NCI-H446 treated with DMSO at 0.1 percent for 48 hours (cell line): ENCODE measurements at places on chromosomes 2 and 18.

- no peak for DNase-seq
These were observed 18.3 kb downstream of the CLHC1 start for GRCh38 chr2:55213822-55214221.

DNA sequence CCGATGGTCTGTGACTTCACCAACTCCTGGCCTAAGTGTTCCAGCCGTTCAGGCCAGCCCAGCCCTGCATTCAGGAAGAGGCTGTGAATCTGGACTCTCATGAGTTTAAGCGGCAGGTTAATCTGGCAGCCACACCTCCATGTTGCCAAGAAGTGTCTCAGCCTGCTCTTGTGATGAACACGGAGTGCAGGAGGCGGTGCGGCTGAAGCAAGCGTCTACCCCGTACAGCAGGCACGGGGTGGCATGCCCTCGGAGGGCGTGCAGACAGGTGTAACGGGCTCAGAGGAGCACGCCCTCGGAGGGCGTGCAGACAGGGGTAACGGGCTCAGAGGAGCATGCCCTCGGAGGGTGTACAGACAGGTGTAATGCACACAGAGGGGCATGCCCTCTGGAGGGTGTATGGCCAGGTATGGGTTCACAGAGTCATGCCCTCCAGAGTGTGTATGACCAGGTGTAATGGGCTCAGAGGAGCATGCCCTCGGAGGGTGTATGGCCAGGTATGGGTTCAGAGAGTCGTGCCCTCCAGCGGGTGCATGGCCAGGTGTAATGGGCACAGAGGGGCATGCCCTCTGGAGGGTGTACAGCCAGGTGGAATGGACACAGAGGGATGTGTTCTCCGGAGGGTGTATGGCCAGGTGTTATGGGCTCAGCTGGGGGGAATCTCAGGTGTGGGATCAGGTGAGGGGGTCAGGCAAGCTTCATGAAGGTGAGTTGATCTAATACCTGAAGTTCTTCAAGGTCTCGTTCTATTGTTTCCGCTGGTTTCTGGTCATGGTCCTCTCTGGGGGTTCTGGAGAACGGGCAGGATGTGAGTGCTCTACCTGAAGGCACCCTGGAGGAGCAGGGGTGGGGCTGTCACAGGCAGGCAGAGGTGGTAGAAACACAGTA lies 22.6 kb downstream of the CROCC2 start:
- DNase-seq, result no peak

DNA sequence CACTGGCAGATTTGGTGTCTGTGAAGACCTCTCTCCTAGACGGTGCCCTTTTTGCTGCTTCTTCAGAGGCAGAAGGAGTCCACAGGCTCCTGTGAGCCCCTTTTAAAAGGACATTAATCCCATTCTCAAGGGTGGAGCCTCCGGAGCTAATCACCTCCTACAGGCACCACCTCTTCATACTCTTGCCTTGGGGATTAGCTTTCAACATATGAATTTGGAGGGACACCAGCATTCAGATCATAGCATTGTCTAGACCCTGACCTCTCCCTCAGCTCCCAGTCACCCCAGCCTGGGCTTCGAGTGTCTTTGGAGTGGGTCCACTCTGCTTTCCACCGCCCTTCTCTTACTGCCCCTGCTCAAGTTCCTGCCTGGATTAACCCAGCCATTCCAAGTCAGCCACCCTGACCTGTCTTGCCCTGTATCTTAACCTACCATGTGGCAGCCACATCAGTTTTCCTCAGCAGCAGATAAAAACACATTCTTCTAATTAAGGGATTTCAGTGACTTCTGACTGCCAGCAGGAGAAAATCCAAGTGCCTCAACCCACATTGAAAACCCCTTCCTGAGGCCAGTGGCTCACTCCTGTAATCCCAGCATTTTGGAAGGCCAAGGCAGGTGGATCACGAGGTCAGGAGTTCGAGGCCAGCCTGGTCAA lies 6.1 kb upstream of the NCL start:
- no peak for DNase-seq

DNA sequence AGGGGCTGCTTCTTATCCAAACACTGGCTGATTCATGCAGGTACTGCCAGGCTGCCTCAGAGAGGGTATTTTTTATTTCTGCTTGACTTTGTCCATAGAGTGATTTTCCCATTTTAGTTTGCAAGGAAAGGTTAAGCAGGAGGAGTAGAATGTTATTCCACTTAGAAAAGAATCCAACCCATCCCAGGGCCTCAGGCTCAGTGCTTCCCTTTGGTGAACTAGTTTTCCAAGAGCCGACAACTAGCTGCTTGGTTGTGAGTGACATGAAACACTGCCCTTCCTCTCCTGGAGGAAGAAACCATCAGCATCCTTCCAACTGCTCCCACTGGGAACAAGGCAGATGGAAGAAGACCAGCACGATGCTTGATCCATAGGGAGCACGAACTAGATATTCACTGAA lies 58.5 kb downstream of the BCL2 start:
- no peak for DNase-seq

GRCh38 chr2:200347301-200347700 lies 40.8 kb downstream of the SPATS2L start:
- DNase-seq, result no peak

DNA sequence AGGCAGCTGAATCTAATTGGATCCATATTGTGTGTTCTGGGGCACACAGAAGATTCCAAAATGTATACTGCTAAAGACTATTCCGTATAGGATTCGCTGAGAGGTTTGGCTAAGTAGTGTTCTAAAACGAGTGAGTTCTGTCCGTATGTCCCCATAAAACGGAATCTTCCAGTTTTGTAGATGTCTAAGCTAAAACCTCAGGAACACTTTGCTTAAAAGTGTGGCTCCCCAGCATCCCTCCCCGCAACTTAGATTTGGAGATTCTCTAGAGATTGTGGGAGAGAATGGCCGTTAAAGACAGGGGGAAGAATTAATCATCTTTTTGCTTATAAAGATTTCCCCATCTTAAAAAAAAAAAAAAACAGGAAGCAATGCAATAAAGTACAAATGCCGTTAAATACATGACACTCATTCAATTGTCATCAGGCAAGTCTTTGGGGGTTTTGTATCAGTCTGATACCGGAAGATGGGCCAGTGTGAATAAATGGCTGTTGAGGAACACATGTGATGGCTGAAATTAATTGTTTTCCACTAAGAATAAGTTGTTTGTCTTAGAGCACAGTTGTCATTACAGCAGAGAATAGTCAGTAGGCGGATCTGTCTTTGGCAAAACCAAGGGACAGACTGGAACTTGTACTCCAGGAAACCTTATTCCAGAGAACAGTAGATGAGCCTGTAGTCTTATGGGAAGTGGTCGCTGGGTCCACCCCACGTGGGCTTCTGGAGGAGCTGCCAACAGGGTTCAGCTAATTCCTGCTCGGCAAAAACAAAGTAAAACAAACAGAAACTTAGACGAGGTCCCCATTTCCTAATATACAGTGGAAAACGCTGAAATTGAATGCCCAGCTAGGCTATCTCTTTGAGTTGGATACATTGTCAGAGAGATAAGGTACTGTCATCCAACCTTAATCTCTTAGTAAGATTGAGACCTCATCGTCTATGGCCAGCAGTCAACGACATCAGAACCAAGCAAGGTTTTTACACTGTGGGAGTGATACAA lies 1.7 kb downstream of the EMILIN2 start:
- DNase-seq, result no peak

- peak; percentile 86 for DNase-seq
These were observed 469.3 kb upstream of the MEX3C start for GRCh38 chr18:51666763-51667191.

DNA sequence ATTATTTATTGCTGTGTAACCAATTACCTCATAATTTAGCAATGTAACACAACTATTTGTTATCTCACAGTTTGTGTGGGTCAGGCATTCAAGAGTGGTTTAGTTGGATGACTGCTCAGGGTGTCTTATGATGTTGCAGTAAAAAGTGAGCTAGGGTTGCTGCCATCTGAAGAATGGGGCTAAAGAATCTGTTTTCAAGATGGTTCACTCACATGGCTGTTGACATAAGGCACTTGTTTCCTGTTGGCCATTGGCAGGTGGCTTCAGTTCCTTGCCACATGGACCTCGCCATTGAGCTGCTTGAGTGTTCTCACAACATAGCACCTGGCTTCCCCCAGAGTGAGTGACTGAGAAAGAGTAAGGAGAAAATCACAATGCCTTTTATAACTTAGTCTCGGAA lies 123.2 kb downstream of the TMEM17 start:
- no peak for DNase-seq

- DNase-seq, result no peak
These were observed 28.2 kb upstream of the ZEB2 start for GRCh38 chr2:144548088-144548487.
